WTC11 (cell line): ENCODE measurements at places on chromosomes 12 and 14.
A peak's percentile ranks its signal among the peaks of the same experiment; 100 is the strongest.

GRCh38 chr14:39005044-39005880 is 97.8 kb downstream of the SEC23A start:
- DNase-seq = no peak

DNA sequence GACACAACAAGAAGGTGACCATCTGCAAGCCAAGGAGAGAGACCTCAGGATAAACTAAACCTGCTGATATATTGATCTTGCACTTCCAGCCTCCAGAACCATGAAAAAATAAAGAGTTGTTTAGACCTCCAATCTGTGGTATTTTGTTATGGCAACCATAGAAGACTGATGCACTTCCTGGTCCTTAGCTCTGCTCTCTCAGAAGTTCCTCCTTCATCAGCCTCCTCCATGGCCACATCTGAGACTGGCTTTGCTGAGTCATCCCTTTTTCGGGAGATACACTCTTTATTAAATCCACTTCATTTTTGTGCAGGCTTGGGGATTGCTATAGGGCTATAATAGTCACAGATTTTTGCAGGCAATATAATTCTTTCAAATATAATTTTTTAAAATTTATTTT is 89.6 kb upstream of the ATF7IP start:
- no peak for DNase-seq

DNA sequence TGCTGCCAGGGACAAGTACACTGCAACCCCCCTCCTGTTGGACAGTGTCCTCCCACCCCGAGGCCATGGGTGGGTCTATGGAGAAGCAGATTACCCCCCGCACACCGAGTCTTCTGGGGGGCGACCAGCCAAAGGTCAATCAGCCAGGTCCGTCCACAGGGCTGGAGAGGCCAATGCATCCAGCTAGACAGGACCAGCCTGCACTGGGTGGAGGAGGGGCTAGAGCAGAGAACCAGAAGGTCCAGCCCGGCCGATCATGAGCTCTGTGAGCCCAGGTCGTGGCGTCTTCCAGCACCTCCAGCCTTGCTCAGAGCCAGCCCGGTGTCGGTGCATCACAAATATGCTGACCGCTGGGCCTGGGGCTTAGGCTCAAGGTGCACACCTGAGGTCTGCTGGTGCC is 8.2 kb upstream of the ADSS1 start:
- no peak for DNase-seq

GRCh38 chr14:97046967-97047366 is 249.8 kb downstream of the VRK1 start:
- DNase-seq = no peak

- peak; percentile 70 for DNase-seq
Measured at GRCh38 chr14:24430143-24430681, 458 bp downstream of the KHNYN start.

DNA sequence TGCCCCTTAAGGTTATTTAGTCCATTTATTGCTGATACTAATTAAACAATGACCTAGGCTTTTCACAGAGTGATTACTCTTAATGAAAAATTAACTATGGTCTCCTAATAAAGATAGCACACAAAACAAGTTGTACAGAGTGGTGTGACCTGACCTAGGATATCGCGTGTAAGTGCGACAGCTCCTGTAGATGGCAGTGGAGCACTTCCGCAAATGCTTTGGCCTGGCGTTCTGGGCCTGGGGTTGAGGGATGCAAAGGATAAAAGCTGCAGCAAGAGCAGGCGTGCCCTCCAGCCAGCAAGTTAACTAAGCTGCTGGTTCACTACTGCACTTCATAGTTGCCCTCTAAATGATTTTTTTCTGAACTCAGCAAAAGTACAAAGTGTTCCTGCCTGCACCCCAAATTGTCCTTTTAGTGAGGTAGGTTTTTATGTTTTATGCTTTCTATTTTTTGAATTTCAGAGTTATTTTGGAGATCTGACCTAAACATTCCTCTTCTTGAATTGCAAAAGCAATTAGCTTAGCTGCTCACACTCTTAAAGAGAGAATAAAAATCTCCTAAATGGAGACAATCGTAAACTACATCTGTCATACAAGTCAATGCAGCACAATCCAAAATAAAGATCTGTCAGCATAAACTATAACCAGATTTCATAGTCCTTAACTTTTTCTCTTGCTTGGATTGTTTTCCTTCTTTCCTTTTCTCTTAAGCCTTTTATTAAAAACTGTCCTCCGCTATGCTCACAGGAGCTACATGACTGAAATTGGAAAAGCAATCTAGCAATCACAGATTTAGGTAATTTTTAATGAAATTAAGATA is 379.6 kb downstream of the LRIG3 start:
- DNase-seq = peak; percentile 84

DNA sequence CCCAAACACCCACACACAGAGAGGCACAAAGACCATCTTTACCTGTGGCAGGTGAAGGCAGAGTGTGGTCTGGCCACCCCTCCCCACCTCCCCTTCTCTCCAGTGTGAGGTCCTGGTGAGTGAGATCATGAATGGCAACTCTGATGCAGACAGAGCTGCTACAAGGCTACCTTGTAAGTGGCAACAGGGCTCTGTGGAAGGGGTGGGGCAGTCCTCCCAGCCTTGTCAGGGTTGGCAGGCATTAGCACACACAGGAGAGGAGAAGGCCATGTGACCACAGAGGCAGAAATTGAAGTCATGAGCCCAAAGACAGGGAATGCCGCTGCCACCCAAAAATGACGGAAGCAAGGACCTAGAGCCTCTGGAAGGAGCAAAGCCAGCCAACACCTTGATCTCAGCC is 30.7 kb downstream of the VWF start:
- no peak for DNase-seq

DNA sequence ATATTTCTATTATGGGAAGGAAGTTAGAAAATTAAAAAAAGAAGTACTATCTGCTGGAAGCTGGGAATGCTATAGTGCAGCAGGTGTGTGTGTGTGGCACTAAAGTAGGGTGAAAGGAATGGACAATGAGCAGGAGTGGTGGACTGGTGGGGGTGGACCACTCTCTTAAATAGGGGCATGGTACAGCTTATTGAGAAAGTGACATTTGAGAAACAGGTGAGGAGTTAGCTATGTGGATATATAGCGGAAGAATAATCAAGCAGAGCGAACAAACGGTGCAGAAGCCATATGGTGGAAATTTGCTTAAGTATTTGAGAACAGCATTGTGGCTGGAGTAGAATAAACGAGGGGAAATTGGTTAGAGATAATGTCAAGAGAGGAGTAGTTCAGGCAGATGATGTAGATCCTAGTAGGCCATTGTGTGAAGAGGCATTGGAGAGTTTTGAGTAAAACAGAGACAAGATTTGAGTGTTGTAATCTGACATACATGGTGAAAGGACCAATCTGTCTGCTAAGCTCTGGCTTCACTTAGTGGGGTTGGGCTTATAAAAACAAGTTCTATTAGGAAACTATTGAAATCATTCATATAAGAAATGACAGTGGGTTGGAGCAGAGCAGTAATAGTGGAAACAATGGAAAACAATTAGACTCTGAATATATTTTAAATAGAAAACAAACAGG is 149.2 kb upstream of the SYT10 start:
- no peak for DNase-seq

DNA sequence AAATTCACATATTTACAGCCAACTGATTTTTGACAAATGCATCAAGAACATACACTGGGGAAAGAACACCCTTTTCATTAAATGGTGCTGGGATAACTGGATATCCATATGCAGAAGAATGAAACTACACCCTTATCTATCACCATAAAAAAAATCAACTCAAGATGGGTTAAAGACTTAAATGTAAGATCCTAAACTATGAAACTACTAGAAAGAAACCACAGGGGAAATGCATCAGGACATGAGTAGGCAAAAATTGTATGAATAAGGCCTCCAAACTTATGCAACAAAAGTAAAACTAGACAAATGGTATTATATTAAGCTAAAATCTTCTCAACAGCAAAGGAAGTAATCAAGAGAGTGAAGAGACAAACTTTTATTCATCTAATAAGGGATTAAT is 242.6 kb downstream of the CPNE8 start:
- DNase-seq = no peak

GRCh38 chr14:103185051-103186029 is 62.1 kb downstream of the TNFAIP2 start:
- no peak for DNase-seq

GRCh38 chr12:106251631-106252455 is 4.0 kb upstream of the CKAP4 start:
- no peak for DNase-seq

DNA sequence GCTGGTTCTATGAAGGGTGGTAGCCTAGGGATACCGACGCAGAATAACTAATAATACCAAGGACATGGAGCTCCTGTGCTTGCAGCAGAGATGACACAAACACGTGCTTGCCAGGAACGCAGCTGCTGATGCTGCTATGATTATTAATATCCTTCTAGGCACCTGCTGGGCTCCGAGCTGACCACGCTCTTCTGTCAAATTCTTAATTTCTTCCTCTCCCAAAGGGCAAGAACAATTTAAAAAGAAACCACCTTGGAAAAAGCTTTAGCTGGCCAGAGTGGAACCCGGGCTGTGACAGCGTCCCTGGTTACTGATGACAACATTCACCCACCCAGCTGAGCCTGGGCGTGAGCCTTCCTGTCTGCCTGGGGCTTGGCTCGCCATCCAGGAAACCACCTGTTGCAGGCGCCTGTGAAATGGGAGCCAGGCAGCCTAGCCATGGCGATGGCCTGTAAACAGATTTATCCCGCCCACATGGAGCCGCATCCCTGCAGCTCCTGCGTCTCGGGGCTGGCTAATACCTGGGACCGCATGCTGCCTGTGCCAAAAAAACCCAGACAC is 28.8 kb downstream of the CLMN start:
- peak; percentile 42 for DNase-seq

GRCh38 chr14:64478634-64479250 is 13.4 kb downstream of the AKAP5 start:
- no peak for DNase-seq

GRCh38 chr12:57187222-57188089 is 29.1 kb upstream of the NXPH4 start:
- no peak for DNase-seq

GRCh38 chr14:93040982-93041381 is 74.7 kb downstream of the ITPK1 start:
- DNase-seq = peak; percentile 54

DNA sequence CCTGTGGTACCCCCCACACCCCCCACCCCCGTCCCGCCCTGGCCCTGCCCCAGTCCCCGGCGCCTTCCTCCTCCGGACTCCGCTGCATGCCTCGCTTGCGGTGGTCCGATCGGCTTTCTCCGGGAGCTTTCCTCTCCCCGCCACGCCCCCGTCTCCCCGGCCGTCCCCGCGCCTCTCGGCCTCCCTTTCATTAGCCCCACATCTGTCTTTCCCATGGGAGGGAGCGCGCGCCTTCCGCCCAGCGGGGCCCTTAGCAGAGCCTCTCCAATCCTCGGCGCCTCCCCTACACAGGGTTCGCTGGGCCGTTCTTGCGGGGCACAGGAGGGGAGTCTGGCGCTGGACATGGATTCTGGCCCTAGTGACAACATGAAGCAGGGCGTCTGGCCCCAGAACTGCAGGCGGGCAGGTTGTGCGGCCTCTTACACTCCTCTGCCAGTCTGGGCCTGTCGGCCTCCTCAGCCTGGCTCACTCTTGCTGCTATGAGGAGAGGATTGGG is 1.5 kb upstream of the EFS start:
- peak; percentile 93 for DNase-seq

DNA sequence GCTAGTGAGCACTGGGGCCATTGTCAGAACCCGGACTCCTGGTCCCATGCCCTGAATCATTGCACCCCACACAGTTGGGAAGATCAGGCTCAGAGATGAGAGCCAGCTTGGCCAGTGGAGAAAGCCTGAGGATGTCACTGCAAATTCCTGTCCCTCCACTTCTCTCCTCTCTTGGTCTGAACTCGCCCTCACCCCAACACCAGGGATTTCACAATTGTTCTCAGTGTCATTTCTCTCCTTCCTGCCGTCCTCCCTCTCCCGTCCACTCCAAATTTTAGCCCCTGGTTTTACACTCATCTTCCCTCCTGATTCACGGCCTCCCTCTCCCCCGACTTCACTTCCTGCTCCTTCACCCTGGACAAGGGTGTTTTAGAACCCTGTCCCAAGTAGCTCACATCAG is 11.1 kb downstream of the KRT75 start:
- DNase-seq = no peak

DNA sequence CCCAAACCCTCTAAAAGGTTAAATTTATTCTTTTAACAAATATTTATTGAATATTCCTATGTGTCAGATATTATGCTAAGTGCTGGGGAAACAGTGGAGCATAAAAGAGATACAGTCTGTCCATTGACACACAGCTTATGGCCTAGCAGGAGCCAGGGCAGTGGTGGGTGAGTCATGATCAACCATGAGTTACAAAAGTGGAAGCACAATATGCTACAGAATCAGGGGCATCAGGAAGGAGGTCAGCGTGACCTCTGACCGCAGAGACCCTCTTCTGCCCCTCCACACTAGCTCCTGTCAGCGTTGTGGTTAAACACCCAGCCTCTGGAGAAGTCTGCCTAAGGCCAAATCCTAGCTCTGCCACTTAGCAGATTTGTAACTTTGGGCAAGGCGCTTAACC is 4.7 kb upstream of the PPP1R1A start:
- DNase-seq = no peak

DNA sequence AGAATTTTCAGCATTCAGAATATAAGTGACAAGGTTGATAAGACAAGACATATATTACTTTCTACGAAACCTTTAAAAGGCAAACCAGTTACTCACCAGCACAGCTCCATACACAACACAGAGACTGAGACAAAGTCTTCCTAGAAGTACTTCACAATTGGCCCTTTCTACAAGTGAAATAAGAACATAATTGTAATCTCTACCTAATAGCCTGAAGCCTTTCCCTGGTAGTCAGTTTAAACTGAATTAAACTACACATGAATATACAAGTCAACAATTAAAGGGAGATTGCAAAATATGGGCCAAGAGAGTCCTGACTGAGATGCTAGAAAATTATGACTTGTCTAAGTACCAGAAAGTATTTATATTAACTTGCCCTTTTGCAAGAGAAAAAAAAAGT is 95.9 kb downstream of the PUS7L start:
- DNase-seq = no peak

GRCh38 chr14:54216827-54217226 is 180.0 kb upstream of the CDKN3 start:
- DNase-seq = no peak

DNA sequence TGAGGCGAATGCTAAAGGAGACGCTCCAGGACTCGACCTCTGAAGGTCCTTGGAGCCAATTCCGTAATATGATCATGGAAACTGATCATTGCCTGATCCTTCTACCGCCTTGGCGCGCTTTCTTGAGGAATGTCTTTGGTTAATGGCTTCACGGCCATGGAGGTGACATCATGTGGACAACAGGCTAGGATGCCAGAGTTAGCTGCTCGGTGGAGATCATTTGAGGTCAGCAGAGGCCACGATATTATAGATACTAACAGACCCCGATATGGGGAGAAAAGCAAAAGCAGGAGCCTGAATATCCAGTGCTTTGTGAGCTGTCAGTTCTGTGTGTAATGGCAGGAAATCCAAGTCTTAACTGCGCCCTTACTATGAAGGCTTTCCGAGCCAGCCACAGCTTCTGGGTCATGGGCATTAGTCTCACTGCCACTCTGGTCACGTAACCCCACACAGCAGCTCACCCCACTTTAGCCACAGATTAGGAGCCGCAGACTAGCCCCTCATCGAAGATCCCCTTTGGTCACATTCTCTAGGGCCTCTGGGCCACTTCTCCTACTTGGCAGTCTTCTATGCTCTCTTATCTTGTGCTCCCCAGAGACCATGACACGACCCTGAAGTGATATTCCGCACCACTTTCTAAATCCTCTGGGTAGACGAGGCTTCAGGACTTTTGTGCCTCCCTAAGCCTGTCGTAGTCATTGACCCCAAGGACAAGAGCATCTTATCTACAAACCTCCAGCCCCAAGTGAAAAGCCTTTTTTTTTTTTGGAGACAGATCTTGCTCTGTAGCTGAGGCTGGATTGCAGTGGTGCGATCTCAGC is 724 bp upstream of the CS start:
- no peak for DNase-seq
